ENCODE measurements at places on chromosomes 11 and 22.
A peak's percentile ranks its signal among the peaks of the same experiment; 100 is the strongest.

DNA sequence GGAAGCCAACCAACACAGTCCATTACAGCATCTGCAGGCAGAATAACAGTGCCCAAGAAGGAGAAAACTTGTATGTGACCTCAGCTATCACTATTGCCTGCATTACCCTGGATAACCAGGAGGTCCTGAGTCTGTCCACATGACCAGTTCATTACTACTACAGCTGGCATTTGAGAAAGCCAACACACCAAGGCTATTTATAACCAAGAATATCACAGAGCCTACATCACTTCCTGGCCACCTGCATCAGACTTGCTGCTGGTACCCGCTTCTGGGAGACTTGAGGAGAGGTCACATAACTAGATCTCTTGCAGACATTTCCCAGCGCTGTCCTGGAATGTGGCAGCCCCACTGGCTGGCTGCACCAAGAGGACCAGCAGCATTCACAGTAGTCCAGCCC is 11.1 kb upstream of the OR56B4 start:
- DNase-seq: no peak

- no peak for DNase-seq
These were observed 2.1 kb upstream of the NADSYN1 start for GRCh38 chr11:71450939-71451338.

DNA sequence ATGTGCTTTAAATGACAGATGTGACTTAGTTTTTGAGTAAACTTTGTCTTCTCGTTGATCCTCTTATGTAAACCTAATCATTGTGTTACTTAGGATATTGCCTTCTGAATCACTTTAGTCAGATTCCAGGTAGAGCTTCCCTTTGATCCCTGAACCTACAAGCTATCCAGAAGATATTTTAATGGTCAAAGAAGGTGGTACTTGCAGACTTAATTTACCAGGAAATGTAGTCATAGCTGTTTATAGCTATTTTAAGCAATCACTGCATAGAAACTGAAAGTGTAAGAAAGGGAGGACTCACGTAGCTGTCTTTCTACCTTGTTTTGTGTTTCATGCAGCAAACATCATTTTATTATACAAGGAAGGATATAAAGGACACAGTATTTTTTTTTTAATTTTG is 189.5 kb downstream of the DDX10 start:
- DNase-seq: no peak

DNA sequence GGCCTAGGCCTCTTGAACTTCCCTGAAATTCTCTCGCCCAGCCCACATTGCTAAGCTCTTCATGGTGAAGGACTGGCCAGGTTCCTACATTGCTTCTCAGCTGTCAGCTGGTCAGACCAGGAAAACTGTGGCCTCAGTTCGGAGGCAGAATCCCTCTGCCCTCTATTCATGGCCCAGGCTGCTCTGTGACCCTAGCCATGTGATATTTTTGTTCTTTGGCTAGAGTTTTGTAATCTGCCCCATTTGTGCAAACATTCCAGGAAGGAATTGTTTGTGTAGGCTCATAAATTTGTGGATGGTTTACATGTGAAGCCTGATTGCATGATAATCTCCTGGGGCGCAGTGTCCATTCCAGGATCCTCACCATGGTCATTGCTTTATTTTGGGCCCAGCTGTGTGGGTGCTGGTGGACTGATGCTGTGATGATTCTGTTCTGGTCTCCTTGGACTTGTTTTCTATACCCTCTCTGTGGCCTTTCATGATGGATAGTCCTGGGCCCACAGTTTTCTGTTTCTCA is 149.1 kb upstream of the E2F8 start:
- no peak for DNase-seq

DNA sequence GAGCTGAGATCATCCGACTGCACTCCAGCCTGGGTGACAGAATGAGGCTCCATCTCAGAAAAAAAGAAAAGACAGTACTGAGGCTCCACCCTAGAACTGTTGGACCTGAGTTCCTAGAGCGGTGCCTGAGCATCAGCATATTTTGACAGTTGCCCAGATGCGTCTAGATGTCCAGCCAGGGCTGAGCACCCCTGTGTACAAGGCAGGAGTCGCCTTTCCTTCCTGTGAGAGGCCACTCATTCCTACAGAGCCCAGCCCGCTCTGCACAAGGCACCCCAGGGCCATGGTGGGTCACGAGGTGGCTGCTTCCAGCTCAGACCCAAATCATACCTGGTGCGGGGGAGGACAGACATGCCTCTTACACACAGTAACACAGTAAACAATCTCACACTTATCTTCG is 15.9 kb downstream of the SAMM50 start:
- no peak for DNase-seq

DNA sequence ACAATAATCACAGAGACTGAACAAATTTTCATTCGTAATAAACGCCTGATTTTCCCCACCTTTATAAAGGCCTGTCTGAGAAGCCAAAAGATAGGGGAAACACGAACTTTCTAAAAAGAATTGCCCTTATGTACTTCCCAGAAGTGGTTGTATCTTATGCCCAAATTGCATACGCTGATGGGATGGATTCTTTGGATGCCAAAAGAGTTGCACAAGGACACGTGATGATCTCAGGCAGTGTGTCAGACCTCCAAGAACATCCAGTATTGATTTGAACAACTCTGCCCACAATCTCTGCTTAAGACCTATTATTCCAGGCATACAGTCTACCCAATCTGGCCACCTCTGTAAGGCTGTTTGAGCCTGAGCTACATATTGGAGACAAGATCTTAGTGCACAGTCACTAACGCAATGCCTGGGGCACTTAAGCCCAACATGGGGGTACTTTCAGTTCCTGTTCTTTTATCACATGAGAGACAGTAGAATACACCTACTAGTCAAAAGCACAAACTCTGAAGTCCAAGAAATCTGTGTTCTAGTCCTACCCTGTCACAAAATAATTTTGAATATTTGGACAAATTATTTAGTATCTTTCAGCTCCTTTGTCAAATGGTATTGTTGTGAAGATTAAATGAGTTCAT is 38.9 kb downstream of the OR10A6 start:
- DNase-seq: no peak

DNA sequence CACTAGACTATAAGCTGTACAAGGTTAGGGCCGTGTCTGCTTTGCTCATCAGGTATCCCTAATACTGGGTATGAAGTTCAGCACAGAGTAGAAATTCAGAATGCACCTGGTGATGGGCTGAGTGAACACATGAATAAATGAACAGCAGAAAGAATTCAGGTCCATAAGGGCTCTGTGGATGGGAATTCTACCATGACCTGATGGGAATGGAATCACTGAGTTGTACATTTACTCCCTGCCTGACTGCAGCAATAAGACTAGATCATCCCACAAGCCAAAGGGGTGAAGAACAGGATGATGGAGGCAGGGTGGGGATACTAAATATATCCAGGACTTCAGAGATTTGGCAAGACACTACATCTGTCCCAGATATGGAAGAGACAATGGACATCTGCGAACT is 86.5 kb upstream of the CSNK2A3 start:
- DNase-seq: no peak

GRCh38 chr11:30291331-30291730 is 31.6 kb upstream of the ARL14EP start:
- no peak for DNase-seq

DNA sequence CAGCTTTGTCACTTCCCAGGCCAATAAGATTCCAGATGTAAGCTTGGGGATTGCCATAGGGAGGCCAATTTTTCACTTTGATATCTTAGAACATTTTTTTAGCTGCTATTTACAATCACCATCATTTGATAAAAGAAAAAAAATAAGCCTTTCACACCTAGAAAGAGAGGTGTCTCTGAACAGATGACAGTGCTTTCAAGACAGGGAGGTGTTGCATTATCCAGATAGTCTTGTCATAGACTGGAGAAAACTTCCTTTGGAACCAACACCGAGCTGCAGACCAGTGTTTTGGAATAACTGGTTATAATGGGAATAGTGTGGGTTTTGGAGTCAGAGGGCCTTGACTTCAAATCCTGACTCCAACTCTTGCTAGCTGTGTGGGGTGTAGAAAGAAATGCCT is 101.0 kb downstream of the SLC1A2 start:
- no peak for DNase-seq

- DNase-seq: no peak
These were observed 24.2 kb downstream of the CD44 start for GRCh38 chr11:35163209-35163608.

GRCh38 chr22:44847892-44848291 is 95.5 kb downstream of the ARHGAP8 start:
- peak; percentile 30 for DNase-seq

GRCh38 chr22:45238076-45238956 is 2.4 kb downstream of the KIAA0930 start:
- DNase-seq: no peak

GRCh38 chr11:45217991-45218390 is 68.2 kb downstream of the SYT13 start:
- DNase-seq: no peak

DNA sequence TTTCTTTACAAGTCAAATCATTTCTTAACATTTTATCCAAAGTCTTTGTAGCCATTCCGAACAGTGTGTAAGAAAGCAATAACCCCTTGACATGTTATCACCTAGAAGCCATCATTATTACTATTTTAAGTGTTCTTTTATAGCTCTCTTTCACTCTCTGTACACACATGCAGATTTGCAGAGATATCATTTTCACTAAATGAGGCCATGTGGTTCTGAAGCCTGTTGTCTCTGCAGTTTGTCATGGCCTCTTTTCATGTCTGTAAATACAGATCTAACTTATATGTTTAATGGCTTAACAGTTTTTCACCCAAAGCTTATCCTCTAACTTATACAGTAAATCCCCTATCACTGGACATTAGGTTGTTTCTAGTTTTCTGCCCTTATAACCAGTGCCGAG is 166.8 kb downstream of the MYO18B start:
- DNase-seq: no peak

DNA sequence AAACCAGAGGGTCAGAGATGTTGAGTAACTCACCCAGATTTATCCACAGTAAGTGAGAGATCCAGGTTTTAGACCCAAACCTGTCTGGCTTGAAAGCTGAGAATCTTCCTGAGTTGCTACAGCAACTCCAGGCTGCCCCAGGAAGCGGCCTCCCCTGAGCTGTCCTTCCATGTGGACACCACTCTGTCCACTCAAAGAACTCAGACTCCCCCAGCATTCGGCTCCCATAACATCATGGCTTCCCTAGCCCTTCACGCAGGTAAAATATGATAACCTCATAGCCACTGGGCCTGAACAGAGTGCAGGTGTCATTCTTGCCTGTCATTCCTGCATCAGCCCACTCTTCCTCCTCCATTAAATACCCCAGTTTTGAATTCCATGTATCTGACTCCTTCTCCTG is 657.8 kb downstream of the TBC1D22A start:
- DNase-seq: no peak

DNA sequence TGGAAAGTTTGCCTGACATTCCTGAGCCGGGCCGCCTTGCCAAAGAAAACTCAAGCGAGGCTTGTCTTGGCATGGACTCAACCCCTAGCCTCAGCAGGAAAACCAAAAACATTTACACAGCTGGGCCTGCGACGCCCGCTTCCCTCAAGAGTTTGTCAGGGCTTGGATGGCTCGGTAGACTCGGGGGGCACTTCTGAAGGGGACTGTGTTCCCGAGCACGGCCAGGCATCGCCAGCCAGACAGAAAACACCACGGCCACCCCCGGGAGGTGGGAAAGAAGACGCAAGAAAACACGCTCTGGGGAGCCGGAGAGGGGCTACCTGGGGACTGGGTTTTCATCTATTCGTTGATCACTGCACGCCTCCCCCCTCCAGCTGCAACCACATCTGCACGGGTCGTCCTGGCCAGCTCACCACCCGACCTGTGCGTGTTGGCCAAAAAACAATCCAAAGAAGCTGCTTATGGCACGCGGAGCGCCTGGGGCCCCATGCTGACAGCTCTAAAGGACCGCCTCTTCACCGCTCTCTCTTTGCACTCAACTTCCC is 380.7 kb downstream of the MN1 start:
- DNase-seq: peak; percentile 84

GRCh38 chr11:35583126-35583525 is 35.1 kb upstream of the FJX1 start:
- DNase-seq: no peak

Data from RWPE2 (cell line).